ENCODE measurements at places on chromosomes 5 and 9. TPM values are rescaled to one million over a fixed set of nuclear protein-coding genes. Genes with fewer than 3 reads are reported as not detected.

Gene CARTPT
- not detected for total RNA-seq

Gene LCN6
- 1.2 TPM for total RNA-seq

Gene C5orf22
- 25.8 TPM for total RNA-seq

Gene KLF4
- 63.8 TPM for total RNA-seq

Gene FYB1
- 287 TPM for total RNA-seq

Gene PCDHGA3
- total RNA-seq: 4.4 TPM

Gene TRPM3
- 4.3 TPM for total RNA-seq

Gene DAPK1
- 110 TPM for total RNA-seq

Gene BASP1
- 100.0 TPM for total RNA-seq

Measured in spleen (tissue), 13 donors.